ENCODE measurements at places on chromosomes 5 and 9. TPM values are rescaled to one million over a fixed set of nuclear protein-coding genes. Genes with fewer than 3 reads are reported as not detected.

The OR2S2 gene
- not detected for total RNA-seq

The SPATA31C1 gene
- not detected for total RNA-seq

The RALGDS gene
- 228 TPM for total RNA-seq

The MYORG gene
- 0.64 TPM for total RNA-seq

The PJA2 gene
- 73.7 TPM for total RNA-seq

The ZDHHC12 gene
- total RNA-seq: 25.1 TPM

The OMD gene
- not detected for total RNA-seq

The FCN2 gene
- not detected for total RNA-seq

The PLAC8L1 gene
- total RNA-seq: 0.67 TPM

The THBS4 gene
- total RNA-seq: not detected

The FRMD3 gene
- 2.8 TPM for total RNA-seq

The RANBP3L gene
- not detected for total RNA-seq

The ADGRD2 gene
- not detected for total RNA-seq

The SPOCK1 gene
- total RNA-seq: 0.27 TPM

The OTULINL gene
- total RNA-seq: 47.1 TPM

The CCDC152 gene
- 1.3 TPM for total RNA-seq

The ASPN gene
- not detected for total RNA-seq

The CD274 gene
- 7.0 TPM for total RNA-seq

The CRHBP gene
- 2.5 TPM for total RNA-seq

The TRIM14 gene
- 120 TPM for total RNA-seq

The GOLGA1 gene
- total RNA-seq: 29.1 TPM

The PCDHGA2 gene
- total RNA-seq: not detected

The ISL1 gene
- total RNA-seq: not detected

All from CD4-positive, CD25-positive, alpha-beta regulatory T cell (primary cell).